ENCODE measurements at places on chromosomes 7 and 10.

DNA sequence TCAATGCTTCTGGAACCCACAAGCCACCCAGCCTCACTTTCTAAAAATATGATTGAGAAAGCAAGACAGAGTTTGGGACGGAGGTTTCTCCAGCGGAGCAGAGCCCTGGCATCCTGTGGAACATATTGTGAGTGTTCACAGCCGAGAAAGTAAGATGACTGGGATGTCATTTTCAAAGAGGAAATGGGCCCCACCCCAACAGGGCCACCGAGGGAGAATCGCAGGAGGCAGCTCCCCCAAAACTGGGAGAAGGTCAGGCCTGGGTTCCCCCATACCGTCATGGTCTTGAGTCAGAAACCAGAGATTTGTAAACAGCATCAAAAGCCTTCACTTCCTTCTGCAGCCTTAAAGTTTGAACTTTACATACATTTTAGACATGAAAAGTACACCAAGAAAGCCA, 560.0 kb downstream of the PTPRN2 start:
- no peak for DNase-seq

GRCh38 chr7:51209426-51209825, 107.2 kb downstream of the COBL start:
- no peak for DNase-seq

- no peak for DNase-seq
These were observed 52.5 kb upstream of the MACC1 start for GRCh38 chr7:20269726-20270125.

- DNase-seq: no peak
These were observed 70.4 kb downstream of the C10orf90 start for GRCh38 chr10:126599949-126600682.

GRCh38 chr10:11707624-11708350, 34.4 kb upstream of the ECHDC3 start:
- no peak for DNase-seq

GRCh38 chr7:46366526-46366925, 445.5 kb upstream of the IGFBP3 start:
- DNase-seq: no peak

DNA sequence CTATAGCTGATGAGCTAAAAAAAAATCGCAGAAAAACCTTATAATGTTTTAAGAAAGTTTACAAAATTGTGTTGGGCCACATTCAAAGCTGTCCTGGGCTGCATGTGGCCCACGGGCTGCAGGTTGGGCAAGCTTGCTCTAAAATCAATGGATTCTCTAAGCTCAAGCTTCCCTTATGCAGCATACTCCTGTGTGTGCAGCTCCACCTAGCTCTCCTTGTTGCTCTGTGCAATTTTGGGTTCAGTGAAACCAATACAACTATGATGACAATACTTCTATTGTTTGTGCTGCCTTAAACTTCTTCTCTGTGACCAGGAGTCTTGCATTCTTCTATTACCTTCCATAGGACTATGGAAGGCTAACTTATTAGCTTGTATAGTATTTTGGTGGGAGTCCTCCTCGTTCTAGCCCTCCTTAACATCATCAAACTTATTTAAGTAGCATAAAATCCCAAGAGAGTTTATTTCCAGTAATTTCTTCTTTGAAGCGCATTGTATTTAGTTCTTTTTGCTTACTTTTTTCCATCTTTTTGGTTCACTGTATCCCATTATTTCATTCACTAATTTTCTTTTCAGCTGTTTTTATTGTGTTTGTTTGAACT, 170.9 kb upstream of the SMIM30 start:
- no peak for DNase-seq

DNA sequence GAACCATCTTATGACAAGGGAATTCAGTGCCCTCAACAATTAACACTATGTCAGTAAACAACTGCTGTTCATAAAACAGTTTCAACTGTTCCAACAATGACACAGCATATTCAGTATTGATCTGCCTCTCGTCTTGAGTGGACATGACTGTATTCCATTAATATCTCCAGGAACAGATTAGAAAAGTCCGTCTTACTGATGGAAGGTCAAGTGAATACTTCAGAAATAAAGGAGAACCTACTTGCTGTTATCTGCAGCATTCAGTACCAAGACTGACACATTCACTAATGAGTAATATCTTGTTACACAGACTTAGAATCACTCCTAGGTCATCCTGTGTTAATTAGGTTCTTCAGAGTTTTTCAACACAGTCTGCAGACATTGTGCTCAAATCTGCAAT, 12.1 kb downstream of the KBTBD2 start:
- no peak for DNase-seq

GRCh38 chr7:33196221-33196620, 66.9 kb downstream of the BBS9 start:
- no peak for DNase-seq

GRCh38 chr7:33221390-33221789, 92.0 kb downstream of the BBS9 start:
- DNase-seq: no peak

DNA sequence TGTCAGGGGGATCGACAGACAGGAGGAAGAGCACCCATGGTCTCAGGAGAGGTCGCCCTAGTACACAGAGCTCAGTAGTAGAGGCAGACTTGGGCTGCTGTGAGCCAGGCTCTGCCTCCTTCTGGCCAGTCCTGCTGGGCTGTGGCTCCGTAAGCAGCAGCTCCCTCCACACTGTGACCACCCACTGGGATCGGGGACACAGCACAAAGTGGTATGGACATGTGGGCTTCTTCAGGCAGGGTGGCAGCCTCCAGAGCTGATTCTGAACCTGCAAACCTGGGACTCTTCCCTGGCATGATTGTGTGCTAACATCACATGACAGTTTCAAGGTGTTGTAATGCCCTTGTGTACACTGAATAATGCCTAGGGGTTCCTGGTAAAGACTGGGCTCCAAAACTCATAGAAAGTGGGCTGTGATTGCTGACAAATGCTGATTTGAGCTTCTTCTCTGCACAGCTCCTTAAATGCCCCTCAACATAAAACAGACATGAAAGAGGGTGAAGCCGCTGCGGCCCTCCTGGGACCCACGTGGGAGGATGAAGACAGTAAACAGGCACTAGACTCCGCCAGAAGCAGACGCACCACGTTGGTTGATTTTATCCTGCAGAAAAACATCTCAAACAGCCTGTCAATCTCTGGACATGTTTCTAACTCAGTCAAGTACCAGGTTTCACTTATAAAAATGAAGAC, 76.7 kb downstream of the GPR26 start:
- no peak for DNase-seq

DNA sequence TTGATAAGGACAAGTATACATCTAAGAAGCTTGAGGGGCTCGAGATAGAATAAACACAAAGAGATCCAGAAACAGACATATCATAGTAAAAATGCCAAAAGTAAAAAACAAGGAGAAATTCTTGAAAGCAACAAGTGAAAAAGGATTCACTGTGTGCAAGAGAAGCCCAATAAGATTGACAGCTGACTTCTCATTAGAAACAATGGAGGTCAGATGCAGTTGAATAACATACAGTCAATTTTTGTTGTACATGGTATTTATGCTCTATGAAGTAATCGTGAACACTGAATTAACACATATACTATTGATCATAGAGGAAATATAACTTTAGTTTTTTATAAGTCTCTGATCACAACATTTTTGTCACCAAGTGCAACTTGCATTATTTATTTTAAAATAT, 982.8 kb upstream of the SORCS1 start:
- no peak for DNase-seq

GRCh38 chr10:93894516-93895378, 969 bp downstream of the SLC35G1 start:
- DNase-seq: no peak
